ENCODE measurements at places on chromosomes 2 and 18. TPM values are rescaled to one million over a fixed set of nuclear protein-coding genes. Genes with fewer than 3 reads are reported as not detected.

Gene FAM124B
- not detected for total RNA-seq

Gene SPC25
- total RNA-seq, result 29.8 TPM

Gene NT5DC4
- total RNA-seq, result 0.22 TPM

Gene CPO
- 0.32 TPM for total RNA-seq

Gene HSPE1
- 291 TPM for total RNA-seq

DNA sequence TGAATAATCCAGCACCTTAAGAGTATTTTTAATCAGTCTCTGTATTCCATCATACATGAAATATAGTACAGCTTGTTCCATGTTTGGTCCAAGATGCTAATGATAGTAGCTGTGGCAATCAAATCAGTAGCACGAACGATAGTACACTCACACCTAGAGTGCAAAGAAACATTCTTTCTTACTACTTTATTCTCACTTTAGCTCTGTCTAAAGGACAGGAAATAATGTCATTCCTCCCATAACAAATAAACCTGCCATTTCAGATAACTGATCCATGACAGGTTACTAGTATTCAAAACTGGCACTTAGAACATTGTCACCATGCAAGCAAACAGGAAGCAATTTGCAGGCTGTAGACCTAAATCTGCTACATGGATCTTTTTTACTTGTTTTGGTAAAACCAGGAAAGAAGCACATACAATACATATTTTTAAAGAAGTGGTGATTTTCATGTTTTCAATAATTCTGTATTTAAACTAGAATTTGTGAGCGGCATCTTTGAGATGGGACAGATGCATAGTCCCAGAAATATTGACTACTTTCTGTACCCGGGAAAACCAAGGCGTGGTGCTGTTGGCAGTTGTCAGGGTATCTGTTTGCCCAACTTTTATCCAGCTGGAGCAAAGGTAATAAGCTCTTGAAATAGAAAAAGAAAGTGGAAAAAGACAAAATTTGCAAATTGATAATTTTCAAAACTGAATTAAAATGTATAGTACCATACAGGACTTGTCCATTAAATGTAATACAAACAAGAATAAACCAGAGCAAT is 49.5 kb downstream of the IKZF2 start:
- H3K27me3 ChIP-seq, result no peaks in the 10 kb centered on the region
- H3K4me1 ChIP-seq, result no peaks in the 10 kb centered on the region
- no peak for DNase-seq
- H3K36me3 ChIP-seq, result no peaks in the 10 kb centered on the region
- H3K27ac ChIP-seq, result no peak overlapping the region

DNA sequence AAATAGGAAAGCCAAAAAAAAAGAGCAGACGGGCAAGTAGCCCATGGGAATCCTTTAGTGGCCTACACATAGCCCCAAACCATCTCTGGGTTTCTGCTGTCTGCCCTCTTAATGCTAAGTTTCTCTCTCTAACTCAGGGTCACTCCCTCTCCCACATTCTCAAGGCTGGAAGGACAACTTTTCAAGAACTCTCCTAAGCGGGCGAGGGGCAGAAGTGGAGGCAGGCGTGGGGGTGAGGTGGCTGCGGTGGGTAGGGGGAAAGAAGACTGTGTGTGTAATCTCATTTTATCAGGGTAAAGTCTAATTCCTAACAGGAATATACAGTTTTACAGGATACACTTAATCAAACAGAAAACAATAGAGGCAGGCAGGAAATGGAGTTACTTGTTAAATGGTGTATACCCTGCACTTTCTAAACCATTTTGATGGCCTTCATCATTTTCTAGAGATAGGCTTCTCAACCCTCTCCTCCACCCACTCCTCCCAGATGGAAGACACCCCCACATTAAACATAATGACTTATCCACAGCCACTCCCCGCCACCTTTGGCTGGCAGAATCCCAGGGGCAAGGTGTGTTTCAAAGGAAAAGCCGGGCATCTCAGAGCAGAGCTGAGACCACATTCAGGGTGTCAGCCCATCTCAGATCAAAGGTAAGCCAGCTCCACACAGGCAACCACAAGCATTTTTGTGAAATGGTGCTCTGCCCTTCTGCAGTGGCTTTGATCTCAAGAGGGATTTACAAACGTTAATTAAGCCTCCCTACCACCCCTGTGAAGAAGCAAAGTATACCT is 6.8 kb downstream of the SMAD7 start:
- peaks cover 83% of the 10 kb centered on the region for H3K4me1 ChIP-seq
- peak overlapping the region; percentile 5 for H3K27ac ChIP-seq
- H3K4me3 ChIP-seq, result no peak overlapping the region
- H3K36me3 ChIP-seq, result no peaks in the 10 kb centered on the region
- no peak for DNase-seq

DNA sequence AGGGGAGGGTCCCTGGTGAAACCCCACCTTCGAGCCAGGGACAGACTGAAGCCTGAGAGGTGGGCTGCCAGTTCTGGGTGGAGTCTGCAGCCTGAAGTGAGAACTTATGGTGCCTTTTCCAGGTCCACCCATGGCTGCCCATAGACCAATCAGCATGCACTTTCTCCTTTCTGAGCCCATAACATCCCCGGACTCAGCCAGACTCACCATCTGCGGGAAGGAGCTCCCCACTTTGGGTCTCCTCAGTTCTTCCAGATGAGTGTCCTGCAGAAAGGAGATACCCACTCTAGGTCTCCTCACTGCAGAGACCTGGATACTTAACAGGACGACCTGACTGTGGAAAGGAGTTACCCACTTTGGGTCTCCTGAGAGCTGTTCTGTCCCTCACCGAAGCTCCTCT is 1673.4 kb upstream of the TMEFF2 start:
- no peak overlapping the region for H3K4me3 ChIP-seq
- H3K4me1 ChIP-seq, result no peaks in the 10 kb centered on the region
- no peak overlapping the region for H3K27ac ChIP-seq
- H3K27me3 ChIP-seq, result no peaks in the 10 kb centered on the region
- DNase-seq, result no peak

DNA sequence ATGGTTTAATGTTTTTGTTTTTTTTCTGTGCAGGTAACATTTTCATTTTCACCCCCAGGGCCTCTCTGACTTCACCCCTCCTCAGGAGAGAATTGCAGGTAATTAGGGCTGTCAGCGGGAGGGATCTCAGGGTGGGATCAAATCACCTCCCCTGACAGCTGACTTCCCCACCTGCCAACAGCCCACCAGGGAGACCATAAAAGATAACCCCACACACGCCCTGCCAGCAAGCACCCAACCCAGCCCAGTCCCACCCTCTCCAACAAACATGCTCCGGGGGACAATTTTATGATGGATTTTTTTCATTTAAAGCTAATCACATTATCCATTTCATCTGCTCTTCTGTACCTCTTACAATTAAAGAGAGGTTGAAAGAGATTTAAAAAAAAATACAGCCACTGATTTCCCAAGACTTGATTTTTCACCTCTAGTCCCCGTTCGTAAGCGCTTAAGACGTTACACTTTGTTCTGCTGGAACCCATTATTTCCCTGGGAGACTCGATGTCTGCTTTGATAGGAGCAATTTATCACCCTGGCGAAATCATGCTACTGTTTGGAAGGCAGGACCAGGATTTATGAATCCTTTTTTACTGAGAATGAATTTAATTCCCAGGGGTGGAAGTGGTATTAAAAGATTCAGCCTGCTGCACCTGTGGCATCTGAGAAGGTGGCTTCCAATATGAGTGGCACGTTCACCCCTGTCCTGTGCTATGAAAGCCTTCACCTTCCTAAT is 232.9 kb upstream of the ID2 start:
- no peak overlapping the region for H3K4me3 ChIP-seq
- peaks cover 35% of the 10 kb centered on the region for H3K4me1 ChIP-seq
- no peak overlapping the region for H3K27ac ChIP-seq
- H3K27me3 ChIP-seq, result no peaks in the 10 kb centered on the region

DNA sequence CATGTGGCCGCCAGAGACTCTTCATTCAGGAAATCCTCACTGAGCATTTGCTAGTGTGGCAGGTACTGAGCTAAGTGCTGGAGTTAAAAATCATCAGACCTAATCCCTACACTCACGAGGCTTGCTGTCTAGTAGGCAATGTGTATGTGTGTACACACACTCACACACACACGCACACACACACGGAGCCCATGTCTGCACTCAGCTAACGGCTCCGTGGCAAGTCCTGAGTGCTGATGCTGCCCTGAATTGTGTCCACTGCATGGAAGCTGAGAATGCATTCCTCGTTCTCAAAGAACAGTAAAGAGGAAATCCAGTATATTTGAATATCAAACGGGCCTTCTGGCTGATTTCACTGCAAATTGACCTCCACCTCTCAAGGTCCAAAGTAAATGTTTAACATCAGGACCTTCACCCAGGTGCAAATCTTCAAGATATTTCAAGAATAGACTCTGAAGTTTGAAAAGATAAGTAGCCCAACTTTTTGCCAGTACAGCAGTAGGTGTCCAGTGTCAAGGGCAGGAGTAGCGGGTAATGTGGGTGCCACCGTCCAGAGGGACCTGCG is 136.1 kb upstream of the TTC39C start:
- no peaks in the 10 kb centered on the region for H3K27me3 ChIP-seq
- H3K36me3 ChIP-seq, result no peaks in the 10 kb centered on the region
- H3K27ac ChIP-seq, result no peak overlapping the region
- H3K4me3 ChIP-seq, result no peak overlapping the region
- DNase-seq, result no peak

- H3K4me1 ChIP-seq, result no peaks in the 10 kb centered on the region
- H3K4me3 ChIP-seq, result no peak overlapping the region
- no peak for DNase-seq
- no peak overlapping the region for H3K27ac ChIP-seq
- no peaks in the 10 kb centered on the region for H3K36me3 ChIP-seq
Measured at GRCh38 chr2:222290736-222291484, 7.9 kb downstream of the PAX3 start.

GRCh38 chr2:95380280-95380679 is 22.2 kb upstream of the FAHD2A start:
- no peaks in the 10 kb centered on the region for H3K4me1 ChIP-seq
- no peak overlapping the region for H3K4me3 ChIP-seq
- DNase-seq, result no peak
- H3K27me3 ChIP-seq, result no peaks in the 10 kb centered on the region

DNA sequence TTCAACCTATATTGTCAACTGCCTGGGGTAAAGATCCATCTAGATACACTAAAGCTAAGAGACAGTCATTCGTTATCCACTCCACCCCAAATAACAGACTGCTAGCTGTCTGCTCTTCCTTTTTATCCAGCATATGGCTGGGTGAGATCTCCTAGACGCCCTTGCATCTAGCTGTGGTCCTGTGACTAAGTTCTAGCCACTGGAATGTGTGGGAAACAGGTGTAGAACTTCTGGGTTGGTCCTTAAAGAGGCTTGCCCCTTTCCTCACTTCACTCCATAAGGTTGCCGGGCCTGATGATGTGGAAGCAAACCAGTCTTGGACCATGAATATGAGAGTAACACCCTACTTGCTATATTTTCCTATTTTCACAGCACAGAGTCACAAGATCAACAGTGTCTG is 3.2 kb downstream of the COA5 start:
- H3K4me1 ChIP-seq, result peaks cover 7% of the 10 kb centered on the region
- H3K27me3 ChIP-seq, result no peaks in the 10 kb centered on the region
- H3K36me3 ChIP-seq, result peaks cover 19% of the 10 kb centered on the region
- H3K27ac ChIP-seq, result no peak overlapping the region

DNA sequence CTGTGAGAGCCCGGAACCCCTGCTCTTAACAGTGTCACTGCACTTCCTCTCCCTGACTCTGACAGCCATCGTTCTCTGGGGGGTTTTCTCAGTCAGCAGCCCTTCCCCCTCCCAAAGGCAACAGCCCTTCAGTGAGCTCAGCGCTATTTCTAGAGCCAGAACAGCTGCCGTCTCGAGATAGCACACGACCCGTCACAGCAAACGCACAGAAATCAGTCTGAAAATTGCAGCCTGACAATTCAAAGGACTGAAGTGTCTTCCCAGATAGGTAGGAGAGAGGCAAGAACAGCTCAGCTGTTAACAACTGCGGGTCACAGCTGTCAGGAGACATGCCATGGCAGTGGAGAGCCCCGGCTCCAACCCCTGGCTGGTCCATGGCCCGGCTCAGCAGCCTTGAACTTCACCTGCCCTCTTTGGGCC is 45.4 kb downstream of the ST8SIA5 start:
- H3K27me3 ChIP-seq, result no peaks in the 10 kb centered on the region
- H3K4me3 ChIP-seq, result no peak overlapping the region
- DNase-seq, result no peak

GRCh38 chr18:76972846-76973519 is 150.6 kb downstream of the ZNF236 start:
- no peaks in the 10 kb centered on the region for H3K27me3 ChIP-seq
- H3K4me1 ChIP-seq, result no peaks in the 10 kb centered on the region
- no peaks in the 10 kb centered on the region for H3K36me3 ChIP-seq
- H3K4me3 ChIP-seq, result no peak overlapping the region
- DNase-seq, result no peak

GRCh38 chr2:237122214-237122666 is 36.6 kb downstream of the COPS8 start:
- H3K4me1 ChIP-seq, result peaks cover 5% of the 10 kb centered on the region
- no peaks in the 10 kb centered on the region for H3K36me3 ChIP-seq
- peaks cover 9% of the 10 kb centered on the region for H3K27me3 ChIP-seq
- DNase-seq, result peak; percentile 79

GRCh38 chr2:204695506-204695905 is 150.2 kb downstream of the PARD3B start:
- H3K4me3 ChIP-seq, result no peak overlapping the region
- no peak overlapping the region for H3K27ac ChIP-seq
- DNase-seq, result no peak
- no peaks in the 10 kb centered on the region for H3K27me3 ChIP-seq
- no peaks in the 10 kb centered on the region for H3K4me1 ChIP-seq

DNA sequence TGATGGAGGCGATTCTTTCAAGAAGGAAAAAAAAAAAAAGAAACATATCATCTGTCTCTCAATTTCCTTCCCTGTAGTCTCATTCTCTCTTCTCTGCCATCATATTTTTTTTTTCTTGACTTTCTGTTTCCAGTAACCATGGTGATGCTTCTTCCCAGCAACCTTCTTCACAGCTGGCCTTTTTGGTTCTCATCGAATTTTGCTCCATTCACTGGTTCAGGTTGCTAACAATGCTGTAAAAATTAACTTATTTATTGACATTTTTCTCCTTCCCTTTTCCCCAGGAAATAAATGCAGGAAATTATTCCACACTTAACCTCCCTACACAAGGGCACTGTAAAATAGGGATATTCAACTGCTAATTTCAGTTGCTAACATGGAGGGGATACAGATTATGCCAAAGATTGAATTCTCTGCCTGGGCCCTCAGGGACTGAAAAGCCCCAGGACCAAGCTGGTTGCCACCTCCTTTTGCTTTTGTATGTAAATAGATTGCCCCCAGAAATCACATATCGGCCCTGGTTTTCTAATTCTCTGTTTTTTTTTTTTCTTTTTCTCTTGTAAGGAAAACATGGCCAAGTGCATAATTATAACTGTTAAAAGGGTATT is 154.7 kb downstream of the MAP2 start:
- no peaks in the 10 kb centered on the region for H3K27me3 ChIP-seq
- no peak overlapping the region for H3K27ac ChIP-seq
- no peak overlapping the region for H3K4me3 ChIP-seq
